ENCODE measurements at places on chromosomes 1 and 21.
A peak's percentile ranks its signal among the peaks of the same experiment; 100 is the strongest.

- no peak for DNase-seq
These were observed 283.9 kb downstream of the KCNT2 start for GRCh38 chr1:196324345-196324744.

GRCh38 chr1:55375617-55376258 is 160.6 kb upstream of the USP24 start:
- no peak for DNase-seq

- DNase-seq: no peak
These were observed 23.8 kb downstream of the OTUD7B start for GRCh38 chr1:149986486-149987296.

DNA sequence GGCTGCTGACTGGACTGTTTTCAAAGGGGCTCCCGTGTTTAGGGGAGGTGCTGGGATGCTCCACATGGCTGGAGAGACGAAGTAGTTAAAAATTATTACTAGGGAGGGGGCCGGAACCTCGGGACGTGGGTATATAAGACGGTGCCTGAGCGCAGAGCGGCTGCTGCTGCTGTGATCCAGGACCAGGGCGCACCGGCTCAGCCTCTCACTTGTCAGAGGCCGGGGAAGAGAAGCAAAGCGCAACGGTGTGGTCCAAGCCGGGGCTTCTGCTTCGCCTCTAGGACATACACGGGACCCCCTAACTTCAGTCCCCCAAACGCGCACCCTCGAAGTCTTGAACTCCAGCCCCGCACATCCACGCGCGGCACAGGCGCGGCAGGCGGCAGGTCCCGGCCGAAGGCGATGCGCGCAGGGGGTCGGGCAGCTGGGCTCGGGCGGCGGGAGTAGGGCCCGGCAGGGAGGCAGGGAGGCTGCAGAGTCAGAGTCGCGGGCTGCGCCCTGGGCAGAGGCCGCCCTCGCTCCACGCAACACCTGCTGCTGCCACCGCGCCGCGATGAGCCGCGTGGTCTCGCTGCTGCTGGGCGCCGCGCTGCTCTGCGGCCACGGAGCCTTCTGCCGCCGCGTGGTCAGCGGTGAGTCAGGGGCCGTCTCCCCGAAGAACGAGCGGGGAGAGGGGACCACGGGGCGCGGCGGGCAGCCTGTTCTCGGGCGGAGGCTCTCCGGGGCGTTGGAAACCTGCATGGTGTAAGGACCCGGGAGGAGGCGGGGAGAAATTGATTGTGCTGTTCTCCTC is at the start of gene CHODL:
Gene CHODL, plus strand, starts transcription at position 163 of the 793 bp plus-strand sequence. Its CDS starts 391 bp downstream, at position 554.
- no peak for DNase-seq

GRCh38 chr1:113219828-113220227 is 146.8 kb downstream of the LRIG2 start:
- DNase-seq: no peak

DNA sequence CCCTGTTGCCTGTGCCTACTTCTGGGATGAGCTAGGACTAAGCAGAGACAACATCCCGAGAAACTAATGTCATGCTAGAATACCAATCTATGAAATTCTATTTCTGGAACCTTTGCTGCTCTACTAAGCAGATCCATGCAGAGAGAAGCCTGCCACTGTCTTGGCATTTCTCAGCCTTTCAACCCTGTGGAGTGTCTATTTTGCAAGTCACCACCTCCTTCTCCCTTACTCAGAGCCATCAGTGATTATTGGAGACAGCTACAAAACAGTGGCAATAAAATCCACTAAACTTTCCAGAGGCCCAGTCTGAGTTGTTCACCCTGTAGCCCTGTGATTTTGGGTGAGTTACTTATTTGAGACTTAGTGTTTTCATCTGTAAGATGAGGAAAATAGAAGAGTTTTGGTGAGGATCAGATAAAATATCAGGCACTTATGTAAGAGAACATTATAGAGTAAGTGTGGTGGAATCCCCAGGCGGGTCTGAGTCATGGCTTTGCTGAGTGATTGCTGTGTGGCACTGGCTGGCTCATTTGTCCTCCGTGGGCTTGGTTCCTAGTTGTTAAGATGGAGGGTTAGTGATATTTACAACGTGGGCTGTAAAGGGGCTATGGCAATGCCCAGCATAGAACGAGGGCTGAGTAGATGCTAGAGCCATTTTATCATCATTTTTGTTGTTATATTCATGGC is 61.1 kb downstream of the FMN2 start:
- no peak for DNase-seq

DNA sequence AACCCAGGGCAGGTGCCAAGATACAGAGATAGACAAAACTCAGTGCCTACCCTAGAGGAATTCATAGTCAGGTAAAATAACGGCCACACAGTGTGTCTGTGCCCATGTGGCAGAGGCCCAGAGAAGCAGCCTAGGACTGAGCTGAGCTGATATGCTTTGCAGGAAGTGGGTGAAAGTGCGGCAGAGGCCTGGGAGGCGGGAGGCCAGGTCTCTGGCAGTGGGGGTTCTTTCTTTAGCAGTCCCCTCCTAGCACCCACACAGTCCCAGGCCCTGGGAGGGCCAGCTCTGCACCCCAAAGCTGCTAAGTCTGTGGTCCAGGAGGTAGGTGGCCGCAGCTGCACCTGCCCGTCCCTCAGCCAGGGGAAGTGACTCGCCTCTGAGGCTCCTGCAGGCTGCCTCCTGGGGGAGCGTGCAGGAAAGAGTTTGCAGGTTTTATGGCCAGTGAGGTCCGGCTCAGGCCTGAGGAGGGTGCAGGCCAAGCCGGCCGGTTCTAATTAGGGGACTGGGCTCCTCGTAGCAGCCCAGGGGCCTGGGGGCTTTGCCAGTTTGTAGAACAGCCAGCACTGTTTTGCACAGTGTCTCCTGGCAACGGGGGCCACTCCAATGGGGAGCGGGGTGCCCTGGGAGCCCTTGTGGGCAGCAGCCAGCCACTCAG is 107.9 kb downstream of the SPSB1 start:
- DNase-seq: no peak

DNA sequence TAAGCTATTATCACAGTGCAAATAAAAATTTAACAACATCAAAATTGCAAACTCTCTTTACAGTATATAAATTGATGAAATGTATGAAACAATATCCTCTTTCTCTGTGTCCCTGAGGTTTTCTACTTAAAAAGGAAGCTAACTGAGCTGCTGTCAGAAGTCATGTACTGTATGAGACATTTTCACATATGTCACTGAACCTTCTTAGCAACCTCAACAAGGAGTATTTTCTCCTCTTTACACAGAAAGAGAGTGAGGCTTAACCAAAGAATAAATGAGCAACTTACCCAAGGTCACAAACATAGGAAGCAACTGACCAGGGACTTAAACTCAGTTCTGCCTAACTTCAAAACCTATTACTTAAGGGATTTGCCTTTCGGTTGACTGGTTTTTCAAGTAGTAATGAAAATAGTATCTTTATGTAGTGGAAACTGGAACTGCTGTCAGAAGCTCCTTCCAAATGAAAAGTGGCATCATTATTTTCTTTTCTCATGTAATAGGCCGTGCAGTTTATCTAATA is 288.9 kb downstream of the LRRIQ3 start:
- DNase-seq: no peak

DNA sequence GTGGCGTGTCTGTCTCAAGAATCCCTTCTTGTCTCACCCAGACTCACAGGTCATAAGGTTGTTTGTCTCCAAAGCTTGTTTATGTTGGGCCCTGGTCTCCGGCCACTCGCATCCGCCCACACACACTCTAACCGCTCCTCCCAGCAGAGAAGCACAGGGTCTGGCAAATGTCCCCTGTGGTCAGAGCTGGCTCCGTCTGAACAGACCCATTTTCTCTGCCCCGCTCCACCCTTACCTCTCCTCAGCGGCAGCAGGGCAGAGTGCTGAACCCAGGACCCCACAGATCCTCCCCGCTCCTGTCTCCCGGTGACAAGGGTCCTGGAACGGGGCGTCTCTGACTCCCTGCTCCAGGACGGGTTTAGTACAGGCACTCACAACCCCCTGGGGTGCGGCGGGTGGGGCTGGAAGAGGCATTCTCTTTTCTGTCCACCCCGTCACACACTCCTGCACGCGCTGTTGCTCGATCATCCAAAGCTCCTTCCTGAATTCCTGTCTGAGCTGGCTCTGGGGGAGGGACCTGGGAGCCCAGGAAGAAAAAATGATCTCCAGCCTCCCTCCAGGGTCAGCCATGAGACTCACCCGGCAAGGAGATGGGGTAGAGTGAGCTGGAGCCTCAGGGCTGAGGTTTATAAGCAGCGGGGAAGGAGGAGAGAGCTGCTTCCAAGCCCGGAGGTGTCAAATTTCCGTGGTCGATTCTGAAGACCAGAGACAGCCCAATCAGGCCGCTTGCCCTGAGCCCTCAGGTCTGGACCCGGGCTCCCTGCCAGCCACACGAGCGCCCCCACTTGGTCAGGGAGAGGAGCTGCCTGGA is at the start of gene S100A13:
Gene S100A13, minus strand, starts transcription at position 602 of the 811 bp plus-strand sequence. CDS start 1,033 bp downstream, outside the sequence.
- DNase-seq: peak; percentile 16

DNA sequence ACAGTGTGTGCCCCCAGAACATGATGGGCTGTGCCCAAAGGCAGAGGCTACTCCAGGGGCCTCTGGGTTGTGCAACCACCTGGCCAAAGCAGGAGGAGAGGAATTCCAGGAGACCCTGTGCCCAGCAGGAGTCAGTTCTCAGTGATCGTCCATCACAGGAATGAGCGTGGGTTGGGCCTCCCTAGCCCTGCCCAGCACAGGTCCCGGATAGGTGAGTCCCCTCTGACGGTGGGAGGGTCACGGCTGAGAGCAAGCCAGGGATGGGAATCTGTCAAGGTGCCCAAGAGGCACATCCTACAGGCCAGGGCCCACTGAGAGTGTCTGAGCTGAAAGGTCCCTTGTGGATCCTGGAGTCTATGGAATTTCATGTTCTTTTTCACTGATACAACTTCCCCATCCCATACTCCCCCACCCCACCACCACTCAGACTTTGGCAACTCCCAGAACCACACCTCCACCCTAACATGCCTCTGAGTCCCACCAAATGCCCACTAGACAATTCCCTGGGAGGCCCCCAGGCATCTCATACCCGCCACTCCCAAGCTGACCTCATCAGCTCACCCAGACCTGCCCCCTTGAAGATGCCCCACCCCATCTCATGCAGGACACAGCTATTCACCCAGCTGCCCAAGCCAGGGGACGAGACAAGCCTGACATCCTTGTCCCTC is 3.1 kb downstream of the GJB4 start:
- no peak for DNase-seq

- no peak for DNase-seq
These were observed 49.9 kb upstream of the GUCA2A start for GRCh38 chr1:42214447-42214871.

GRCh38 chr1:160136926-160137200 is 14.5 kb upstream of the ATP1A4 start:
- no peak for DNase-seq

GRCh38 chr1:222801067-222801466 is 13.8 kb upstream of the DISP1 start:
- DNase-seq: no peak

DNA sequence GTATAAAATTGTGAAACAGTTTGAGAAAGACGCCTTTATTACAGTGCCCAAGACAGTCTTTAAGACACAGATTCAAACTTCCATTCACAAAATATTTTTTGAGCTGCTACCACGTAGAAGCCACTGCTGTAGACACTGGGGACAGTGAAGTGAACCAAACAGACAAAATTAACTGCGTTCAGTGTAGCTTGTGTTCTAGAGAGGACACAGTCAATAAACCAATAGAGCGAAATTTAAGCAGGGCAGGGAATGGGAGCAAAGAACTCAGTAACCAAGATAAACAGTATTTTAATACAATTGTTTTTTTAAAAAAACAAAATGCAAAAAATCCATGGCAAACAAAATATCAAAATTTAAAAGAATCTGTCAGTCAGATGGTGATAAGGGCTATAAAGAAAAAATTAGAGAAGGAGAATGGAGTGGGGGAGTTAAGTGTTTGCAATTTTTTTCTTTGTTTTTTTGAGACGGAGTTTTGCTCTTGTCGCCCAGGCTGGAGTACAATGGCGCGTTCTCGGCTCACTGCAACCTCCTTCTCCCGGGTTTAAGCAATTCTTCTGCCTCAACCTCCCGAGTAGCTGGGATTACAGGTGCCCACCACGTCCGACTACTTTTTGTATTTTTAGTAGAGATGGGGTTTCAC is 719 bp upstream of the PARS2 start:
- no peak for DNase-seq
